Mammary epithelial cell (primary cell): ENCODE measurements at places on chromosomes 16 and 17.

- DNase-seq: no peak
Observed at GRCh38 chr17:77893144-77894044, 65.1 kb upstream of the TNRC6C start.

- DNase-seq: no peak
Observed at GRCh38 chr17:8954339-8954738, 11.2 kb downstream of the PIK3R5 start.

DNA sequence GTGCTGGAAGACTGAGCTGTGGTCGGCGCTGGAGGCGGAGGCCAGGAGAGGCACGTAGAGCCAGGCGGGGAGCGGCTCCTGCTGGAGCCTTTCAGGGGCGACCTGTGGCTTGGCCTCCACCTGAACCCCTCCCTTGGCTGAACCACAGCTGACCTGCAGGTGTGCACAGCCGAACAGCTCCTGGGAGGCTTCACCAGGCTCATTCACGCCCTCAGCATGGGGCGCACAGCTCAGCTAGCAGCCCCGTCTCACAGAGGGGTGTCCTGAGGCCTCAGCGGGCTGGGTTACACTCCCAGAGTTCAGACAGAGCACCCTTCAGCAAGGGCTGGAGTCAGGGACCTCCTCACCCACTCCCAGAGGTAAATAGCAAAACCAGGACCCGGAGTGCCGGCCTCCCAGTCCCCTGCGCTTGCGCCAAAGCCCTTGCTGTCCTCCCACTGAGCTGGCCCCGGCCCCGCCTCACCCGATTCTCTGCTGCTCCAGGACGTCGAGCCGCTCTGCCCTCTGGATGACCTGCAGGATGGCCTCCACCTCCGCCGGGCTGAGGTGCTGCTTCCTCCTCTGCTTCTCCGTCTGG, 31.7 kb downstream of the RPH3AL start:
- no peak for DNase-seq

DNA sequence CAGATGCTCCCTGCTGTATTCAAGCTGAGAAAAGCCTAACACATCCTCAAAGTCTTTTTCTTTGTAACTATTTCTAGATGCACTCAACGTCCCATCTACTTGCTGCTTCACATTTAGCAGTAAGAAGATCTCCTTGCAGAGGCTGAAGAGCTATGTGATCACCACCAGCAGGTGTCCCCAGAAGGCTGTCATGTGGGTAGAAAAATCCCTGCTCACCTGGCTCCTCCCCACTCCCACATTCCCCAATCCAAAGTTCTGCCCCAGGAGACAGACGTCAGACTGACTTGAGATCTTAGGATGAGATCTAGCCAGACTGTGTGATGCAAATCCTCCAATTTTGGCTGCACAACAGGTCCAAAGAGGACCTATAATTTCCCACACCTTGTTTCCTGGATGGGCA, 1.1 kb downstream of the CCL13 start:
- DNase-seq: no peak

GRCh38 chr17:77145612-77146245, 5.0 kb downstream of the SEC14L1 start:
- no peak for DNase-seq
